Hematopoietic multipotent progenitor cell treated with erythropoietin and hydrocortisone succinate and interleukin-3 and kit ligand, for 4 days (in vitro differentiated cells): ENCODE measurements at places on chromosomes 3 and 15.
A peak's percentile ranks its signal among the peaks of the same experiment; 100 is the strongest.

DNA sequence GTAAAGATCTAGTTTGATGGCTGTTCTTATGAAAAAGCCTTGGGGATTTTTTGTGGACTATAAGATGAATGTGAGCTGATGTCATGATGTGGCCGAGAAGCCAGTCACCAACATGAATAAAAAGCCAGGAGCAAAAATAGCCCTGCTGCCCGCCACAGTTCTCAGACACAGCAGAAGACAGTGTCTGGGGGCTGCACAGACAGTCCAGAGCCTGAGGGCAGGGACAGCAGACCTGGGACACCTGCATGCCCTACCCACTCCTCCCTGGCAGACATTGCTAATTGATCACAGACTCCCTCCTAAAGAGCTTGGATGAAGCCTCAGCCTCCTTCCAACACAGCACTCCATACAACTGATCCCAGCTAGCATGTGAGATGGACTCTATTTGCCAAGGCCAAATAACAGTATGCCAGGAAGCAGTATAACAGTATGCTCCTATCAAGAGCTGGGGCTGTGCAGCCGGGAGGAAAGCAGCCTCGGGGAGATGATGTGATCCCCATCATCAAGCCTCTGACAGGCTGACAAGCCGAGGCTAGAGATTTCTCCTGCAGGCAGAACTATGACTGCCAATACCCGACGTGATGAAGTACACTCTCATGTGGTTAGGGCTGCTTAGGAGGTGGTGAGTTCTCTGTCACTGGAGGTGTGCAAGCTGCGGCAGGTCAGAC, 105.4 kb upstream of the RPL32 start:
- no peak for DNase-seq

- no peak for DNase-seq
These were observed 8.7 kb downstream of the WDR82 start for GRCh38 chr3:52269776-52270175.

DNA sequence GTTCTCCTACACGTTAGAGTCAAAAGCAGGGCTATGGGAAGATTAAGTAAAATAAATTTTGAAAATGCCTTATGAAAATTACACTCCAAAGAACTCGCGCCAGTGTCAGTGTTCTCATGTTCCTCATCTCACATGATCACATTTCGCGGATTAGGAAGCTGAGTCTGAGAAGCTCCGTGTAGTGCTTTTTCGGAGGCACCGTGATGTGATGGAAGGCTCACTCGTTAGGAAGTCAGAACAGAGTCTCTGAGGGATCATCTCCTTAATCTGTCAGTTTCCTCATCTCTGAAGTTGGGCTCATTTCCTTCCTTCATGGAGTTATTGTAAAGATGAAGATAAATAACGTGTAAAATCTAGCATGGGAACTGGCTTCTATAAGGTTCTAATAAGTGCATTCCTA, 3.2 kb downstream of the ADIPOQ start:
- no peak for DNase-seq

GRCh38 chr15:69703532-69704187, 251.0 kb downstream of the RPLP1 start:
- DNase-seq = no peak

DNA sequence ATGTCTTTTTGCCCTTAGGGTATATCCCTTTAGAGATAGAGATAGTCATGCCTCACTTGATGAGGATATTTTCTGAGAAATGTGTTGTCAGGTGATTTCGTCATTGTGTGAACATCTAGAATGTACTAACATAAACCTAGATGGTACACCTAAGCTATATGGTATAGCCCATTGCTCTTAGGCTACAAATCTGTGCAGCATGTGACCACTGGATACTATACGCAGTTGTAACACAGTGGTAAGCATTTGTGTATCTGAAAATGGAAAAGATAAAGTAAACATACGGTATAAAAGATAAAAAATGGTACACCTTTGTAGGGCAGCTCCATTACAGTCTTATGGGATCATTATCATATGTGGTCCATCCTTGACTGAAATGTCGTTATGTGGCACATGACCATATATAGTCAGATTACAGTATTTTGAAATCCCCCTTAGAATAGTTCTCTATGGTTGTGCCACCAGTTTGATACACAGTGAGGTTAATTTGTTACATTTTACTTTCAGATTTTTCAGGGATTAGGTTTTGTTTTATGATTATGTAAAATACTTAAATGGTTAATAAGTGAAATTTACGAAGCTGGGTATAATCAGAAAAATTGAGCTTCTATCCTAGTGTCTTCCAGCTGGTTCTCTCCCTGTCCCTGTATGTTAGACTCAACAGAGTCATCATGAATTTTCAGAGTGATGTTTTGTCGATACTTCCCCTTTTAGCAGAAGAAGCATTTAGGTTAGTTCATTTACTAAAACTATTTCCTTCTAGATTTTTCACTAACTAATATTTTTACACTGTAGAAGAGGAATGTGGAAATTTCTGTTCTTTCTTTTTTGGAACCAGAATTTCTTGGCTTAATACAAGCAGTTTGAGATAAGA, 12.8 kb downstream of the SETD5 start:
- peak; percentile 49 for DNase-seq

- DNase-seq = no peak
These were observed 2.9 kb downstream of the TRA2B start for GRCh38 chr3:185934767-185935464.

GRCh38 chr15:27742751-27743477, 356.2 kb downstream of the OCA2 start:
- DNase-seq = no peak

GRCh38 chr3:122890077-122890719, 95.3 kb downstream of the SLC49A4 start:
- peak; percentile 65 for DNase-seq

DNA sequence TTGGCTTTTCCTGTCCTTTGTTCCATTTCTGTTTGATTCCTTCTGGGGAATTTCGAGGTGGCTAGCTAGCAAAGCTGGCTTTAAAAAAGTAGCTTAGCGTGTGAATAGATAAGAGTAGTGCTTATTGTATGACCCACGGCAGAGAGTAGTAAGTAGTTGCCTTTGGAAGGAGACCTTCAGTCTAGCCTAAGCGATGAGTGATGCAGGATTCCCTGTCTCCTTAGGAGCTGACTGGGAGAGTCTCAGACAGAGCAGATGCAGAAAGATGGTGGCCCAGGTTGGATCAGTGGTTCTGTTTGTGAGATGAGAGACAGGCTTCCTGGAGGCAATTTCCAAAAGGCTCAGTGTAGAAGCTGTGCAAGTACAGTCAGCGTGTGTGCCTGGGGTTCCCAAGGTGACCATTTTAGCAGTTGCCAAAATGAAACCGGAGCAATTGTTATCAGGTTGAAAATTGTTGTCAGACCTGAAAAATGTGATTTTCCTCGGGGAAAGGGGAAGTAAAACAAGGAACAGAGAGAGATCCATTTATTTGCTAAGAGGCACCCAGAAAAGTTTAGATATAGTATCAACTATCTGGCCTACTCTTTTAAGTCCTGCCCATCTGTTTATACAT, 681 bp upstream of the IL5RA start:
- DNase-seq = no peak

GRCh38 chr15:67093504-67093862, 28.1 kb downstream of the SMAD3 start:
- peak; percentile 82 for DNase-seq

GRCh38 chr3:4418156-4418555, 48.9 kb downstream of the SUMF1 start:
- no peak for DNase-seq

- no peak for DNase-seq
These were observed 7.7 kb downstream of the NR2F2 start for GRCh38 chr15:96338074-96338765.

DNA sequence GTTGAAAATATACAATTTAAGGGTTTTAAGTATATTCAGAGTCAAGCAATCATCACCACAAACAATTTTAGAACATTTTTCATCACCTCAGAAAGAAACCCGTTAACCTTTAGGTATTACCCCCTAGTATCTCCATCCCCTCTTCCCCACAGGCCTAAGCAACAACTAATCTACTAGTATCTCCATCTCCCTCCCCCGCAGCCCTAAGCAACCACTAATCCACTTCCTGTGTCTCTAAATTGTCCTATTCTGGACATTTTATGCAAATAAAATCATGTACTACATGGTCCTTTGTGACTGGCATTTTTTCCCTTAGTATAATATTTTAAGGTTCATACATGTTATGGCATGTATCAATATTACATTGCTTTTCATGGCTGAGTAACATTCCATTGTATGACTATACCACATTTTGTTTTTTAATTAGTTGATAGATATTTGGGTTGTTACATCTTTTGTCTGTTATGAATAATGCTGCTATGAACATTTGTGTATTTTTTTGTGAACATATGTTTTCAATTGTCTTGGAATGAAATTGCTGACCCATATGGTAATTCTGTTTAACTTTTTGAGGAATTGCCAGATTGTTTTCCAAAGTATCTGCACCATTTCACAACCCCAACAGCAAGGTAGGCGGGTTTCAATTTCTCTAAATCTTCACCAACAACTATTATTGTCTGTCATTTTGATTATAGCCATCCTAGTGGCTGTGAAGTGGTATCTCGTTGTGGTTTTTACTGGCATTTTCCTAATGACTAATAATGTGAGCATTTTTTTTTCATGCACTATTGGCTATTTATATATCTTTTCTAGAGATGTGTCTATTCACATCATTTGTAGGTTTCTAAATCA, 215.6 kb upstream of the CD96 start:
- DNase-seq = peak; percentile 16
